ENCODE measurements at places on chromosomes 2 and 18.

DNA sequence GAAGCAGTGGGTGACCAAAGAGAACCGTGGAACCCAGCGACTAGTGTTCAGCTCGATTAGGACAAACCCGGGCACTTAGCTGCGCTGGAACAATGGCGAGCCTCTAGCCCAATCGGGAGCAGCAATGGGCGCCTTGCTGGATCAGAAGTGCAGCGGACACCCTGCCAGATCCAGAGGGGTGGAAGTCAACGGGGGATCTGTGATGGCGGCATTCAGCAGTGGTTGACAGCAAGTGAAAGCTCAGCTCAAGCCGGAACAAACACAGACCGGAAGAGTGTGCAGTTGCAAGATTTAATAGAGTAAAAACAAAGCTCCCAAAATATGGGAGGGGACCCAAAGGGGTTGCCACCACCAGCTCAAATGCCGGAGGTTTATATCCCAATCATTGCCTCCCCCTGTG, 478.7 kb upstream of the REG3G start:
- no peak for DNase-seq

GRCh38 chr2:24435391-24436316, 55.4 kb upstream of the NCOA1 start:
- no peak for DNase-seq

DNA sequence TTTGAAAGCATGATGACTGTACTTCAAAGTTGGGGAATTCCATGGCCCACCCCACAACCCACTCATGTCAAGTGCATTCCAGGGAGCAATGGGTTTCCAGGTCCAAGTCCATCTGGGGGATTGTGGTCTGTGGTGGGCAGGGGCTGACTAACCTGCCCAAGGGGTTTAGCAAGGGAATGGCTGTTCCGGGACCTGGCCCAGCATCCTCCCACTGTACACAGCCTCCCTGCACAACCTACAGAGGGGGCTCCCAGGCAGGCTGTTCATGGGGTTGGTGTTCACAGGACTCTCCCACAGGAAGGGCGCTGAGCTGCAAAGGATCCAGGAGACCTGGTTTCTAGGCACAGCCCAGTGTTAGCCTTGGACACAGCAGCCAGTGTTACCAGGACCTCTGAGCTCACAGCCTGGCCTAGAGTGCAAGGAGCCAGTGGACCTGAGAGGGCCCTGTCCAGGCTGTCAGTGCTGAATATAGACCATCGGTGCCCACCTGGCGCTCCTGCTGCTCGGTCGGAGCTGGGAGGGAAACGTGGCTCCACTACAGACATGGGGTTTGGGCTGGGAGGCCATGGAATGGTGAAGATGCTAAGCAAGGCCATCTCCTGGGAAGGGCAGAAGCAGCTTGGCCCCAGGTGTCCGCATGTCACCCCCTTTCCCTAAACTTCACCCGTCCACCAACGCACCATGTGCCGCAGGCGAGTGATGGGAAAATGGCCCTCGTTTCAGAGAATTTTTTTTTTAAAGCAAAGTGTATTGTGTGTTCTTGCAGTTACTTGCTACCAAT, 317.2 kb downstream of the GBX2 start:
- no peak for DNase-seq

DNA sequence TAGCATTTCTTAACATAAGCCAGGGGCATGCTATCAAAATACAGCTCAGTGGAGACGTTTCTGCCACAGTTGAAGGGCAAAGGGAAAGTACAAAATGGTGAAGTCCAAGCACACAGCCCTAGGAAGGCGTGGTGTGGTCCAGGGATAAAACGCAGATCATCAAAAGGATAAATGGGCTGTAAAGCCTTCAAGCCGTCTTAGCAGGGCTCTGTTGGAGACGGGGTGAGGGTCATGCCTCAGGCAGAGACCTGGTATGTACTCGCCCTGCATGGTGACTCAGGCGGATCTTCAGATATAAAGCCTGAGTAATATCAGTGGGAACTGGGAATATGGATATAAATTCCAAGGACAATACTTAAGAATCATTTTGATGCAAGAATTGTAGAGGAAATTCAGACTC, 61.2 kb downstream of the NGEF start:
- no peak for DNase-seq

DNA sequence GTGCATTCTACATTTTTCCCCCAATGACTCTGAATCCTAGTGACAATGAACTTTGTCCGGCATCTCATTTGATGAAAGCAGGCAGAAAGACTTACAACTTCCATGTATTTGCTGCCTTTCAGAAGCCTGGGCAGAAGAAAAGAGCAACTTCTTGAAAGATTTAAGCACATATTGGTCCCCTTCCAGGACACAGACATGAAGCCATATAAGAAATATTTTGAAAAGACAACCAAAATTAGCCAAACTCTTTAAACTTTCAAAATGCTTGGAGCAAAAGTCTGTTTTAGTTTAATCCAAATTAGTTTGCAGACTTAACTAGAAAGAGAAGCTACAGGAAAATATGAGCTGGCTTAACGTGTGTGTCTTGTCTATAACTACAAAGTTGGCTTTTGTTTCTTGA, 492.5 kb downstream of the NR4A2 start:
- DNase-seq = no peak

- no peak for DNase-seq
These were observed 159.8 kb downstream of the KLHL29 start for GRCh38 chr2:23544589-23545295.

DNA sequence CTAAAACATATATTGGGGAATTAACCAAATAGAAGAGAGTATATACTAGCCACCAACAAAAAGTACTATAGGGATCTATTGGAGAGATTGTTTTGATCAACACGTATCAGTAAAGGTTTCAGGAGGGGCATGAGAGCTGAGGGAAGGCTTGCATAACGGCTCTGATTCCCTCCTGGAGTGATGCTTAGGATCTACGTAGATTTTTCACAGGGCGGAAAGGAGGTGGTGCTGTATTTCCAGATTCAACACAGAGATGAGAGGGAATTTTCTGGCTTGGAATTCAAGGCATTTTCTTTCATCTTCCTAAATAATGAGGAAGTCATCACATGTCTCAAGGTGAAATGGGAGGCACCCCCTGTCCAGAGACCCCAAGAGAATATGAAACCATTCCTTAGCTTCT, 443.8 kb downstream of the CMPK2 start:
- no peak for DNase-seq

- no peak for DNase-seq
These were observed 43.4 kb downstream of the ZNF516 start for GRCh38 chr18:76451396-76452331.

DNA sequence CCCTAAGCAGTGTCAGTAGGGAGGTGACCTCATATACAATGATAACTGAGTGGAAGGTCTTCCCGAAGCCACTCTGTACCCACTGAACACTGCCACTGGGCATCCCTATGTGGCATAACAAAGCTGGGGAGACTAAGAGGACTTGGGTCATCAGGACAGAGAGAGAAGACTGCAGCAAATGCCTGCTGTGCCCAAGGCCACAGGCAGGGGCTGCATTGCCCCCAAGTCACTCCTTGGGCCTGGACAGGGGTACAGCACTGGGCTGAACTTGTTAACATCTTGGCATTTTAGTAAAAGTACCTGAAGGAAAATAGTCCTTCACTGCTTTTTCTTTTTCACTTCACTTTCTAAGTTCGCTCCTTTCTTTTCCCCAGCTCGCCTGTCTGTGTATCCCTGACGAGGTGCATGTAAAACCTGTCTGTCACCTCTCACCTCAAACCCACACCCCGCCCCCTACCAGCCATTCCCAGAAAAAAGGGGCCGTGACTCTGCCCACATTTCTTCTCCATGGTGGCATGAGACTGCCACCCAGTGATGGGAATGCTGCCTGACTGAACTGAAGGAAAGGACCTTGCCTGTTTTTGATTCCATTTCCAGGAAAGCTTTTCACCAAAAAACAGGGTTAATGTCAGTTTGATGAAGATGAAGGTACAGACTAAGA, 62.9 kb downstream of the MTHFD2 start:
- DNase-seq = no peak

DNA sequence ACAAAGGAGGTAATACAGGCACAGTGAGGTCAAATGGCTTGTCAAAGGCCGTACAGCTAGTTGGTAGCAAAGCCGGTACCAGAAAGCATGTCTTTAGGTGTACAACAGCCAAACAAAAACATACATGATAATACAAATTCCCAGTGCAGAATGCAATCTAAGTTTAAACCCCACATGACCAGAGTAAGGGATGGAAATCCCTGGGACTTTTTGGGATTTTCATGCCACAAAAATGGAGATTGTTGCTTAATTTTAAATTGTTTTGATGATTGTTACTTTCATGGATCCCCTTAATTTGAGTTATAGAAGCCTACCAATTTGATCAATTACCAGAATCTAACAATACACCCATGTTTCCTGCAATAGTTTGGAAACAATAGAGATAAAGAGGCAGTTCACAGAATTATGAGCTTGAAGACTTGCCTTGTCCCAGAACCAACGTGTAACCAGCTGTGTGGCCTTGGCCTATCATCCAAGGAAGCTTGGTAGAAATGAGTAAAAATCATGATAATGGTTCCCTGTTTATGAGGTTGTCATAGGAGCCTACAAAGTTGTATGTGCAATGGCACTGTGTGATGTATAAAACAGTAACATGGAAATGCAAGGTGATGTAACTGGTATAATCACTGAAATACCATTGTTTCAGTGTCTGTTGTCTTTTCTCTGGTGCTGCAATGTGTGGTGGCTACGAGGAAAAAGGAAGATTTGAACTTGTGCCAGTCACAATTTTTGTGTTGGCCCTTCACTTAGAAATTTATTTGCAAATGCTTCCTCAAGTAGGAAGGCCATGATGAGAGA, 85.3 kb downstream of the ZEB2 start:
- no peak for DNase-seq

DNA sequence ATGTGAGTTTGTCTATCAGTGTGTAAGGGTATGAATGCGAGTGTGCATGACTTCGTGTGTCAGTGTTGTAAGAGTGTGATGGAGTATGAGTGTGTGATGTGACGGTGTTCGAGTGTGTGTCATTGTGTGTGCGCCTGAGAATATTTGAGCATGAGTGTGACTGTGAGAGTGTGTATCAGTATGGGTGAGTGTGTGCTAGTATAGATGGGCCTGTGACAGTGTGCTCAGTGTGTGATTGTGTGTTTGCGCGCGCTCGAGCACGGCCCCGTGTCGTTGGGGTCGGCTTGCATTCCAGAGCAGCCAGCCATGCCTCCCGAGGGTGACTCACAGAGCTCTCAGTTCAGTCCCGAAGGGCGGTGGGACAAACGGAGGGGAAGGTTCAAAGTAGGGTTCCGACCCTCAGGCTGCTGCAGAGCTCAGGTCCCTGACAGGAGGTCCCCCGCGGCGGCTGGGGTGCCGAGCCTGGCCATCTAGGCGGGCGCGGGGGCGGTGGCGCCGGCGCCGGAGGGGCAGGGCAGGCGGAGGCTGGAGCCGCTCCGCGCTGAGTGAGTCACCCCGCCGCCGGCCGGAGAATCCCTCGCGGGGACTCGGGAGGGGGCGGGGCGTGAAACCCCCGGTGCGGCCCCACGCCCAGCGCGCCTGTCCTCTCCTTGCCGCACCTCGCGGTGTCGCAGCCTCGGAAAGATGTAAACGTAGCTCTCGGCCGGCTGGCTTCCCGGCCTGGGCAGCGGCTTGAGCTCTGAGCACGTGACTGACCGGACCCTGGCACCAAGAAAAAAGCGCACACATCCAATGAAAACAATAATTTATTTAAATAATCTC, 3.8 kb downstream of the DLX2 start:
- peak; percentile 31 for DNase-seq

DNA sequence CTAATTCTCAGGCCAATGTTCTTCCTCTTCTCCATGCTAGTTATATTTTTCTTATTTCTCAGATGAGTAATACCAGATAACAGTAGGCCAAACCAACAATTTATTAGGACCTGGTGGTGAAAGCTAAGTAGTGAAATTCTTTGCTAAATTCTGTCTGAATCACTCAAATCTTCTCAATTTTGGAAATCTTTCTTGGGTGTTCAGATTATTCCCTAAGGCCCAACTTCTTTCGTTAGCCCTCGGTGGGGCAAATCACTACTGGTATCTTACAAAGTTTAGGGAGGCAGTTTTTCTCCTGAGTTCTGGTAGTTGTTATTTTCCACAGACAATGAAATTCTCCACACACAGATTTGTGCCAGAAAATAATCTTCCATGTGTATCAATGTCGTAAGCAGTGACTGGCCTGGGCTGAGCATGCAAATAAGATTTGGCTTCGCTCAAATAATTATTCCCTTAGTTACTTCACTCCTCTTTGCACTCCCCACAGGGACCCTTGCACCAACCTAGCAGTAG, 443.5 kb upstream of the SLC14A2 start:
- DNase-seq = no peak

DNA sequence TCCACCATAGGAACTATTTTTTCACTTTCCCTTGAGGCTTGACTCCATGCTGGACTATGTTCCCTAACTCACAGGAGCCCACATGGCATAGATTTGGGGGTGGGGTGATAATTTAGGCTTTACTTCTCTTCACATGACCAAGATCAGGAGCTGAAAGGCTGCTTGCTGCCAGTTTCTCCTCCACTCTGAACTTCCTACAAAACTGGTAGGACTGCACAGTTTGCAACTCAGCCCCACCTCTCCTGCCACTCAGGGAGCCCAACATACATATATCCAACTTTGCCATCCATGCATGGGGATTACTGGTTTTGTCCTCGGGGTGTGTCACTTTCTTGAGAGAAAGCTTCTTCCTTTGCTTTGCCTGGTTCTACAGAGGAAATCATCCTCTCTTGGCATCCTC, 14.2 kb downstream of the INO80D start:
- no peak for DNase-seq

GRCh38 chr2:236871500-236872001, 214.1 kb upstream of the COPS8 start:
- no peak for DNase-seq

DNA sequence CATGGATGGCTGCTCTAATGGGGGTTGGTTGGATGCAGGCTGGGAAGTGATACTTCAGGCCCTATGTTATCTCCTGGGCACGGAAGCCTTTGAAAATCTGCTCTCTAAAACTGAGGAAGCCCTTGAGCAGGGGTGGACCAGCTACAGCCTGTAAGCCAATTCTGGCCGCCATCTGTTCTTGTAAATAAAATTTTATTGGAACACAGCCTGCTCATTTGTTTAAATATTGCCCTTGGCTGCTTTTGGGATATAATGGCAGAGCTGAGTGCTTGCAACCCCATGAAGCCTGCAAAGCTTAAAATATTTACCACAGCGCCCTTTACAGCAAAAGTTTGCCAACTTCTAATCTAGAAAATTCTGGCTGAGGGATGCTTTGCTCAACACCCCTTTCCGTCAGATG, 11.9 kb upstream of the IGFBP2 start:
- DNase-seq = no peak

DNA sequence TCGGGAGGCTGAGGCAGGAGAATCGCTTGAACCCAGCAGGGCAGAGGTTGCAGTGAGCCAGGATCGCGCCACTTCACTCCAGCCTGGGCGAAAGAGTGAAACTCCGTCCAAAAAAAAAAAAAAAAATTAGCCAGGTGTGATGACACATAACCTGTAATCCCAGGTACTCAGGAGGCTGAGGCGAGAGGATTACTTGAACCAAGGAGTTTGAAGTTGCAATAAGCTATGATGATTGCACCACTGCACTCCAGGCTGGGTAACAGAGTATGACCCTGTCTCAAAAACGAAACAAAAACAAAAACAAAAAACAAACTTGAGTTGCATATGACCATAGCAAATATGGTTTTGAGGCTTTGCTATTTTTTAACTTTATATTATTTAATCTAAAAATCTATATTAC, 25.8 kb downstream of the SANBR start:
- DNase-seq = no peak

All from hematopoietic multipotent progenitor cell treated with erythropoietin and hydrocortisone succinate and interleukin-3 and kit ligand, for 15 days (in vitro differentiated cells).